ENCODE measurements at places on chromosomes 4 and X.
A peak's percentile ranks its signal among the peaks of the same experiment; 100 is the strongest.

- no peak for DNase-seq
Measured at GRCh38 chrX:55056820-55057674, 17.8 kb upstream of the PAGE2B start.

GRCh38 chr4:184472614-184473498 lies 1.5 kb downstream of the IRF2 start:
- DNase-seq = peak; percentile 68

DNA sequence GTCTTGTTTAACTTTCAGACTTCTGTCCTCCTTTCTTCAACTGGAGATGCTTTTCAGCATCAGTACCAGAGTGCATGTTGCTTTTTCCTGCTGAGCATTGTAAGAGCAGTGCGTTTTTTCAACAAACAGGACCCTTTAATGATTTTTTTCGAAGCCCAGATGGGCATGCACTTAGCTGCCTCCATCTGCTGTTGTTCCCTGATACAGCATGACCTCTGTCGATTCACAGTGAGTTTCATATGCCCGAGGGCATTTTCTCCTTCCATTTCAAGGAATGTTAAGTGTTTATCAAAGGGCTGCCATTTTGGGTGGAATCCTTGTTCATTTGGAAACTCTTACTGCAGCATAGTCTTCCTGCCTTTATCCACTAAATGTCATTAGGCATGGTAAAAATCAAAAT lies 428.6 kb downstream of the DTHD1 start:
- no peak for DNase-seq

GRCh38 chrX:137852502-137852901 lies 286.6 kb downstream of the ZIC3 start:
- no peak for DNase-seq

- no peak for DNase-seq
Measured at GRCh38 chr4:125131891-125132680, 182.7 kb upstream of the FAT4 start.

- no peak for DNase-seq
Measured at GRCh38 chr4:83139514-83140156, 25.1 kb upstream of the PLAC8 start.

GRCh38 chr4:139523076-139523475 lies 32.9 kb downstream of the SETD7 start:
- no peak for DNase-seq

GRCh38 chr4:23584024-23584423 lies 305.8 kb downstream of the PPARGC1A start:
- no peak for DNase-seq

GRCh38 chrX:40068048-40068447 lies 29.7 kb downstream of the BCOR start:
- DNase-seq = no peak

DNA sequence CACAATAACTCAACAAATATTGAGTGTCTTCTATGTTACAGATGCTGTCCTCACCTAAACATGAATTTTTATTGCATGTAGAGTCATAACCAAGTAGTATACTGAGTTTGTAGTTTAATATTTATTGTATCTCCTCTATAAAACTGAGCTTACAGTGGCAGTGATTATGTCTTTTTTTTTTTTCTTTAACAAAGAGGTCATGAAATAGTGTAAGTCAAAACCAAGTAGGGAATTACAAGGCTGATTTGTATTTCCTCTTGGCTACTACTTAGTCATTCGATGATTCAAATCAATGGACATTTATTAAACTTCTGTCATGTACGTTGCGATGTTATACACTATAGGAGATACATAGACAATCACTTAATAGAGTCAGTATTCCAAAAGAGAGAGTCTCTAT lies 48.4 kb downstream of the IL15 start:
- no peak for DNase-seq

GRCh38 chrX:46727441-46727840 lies 31.5 kb downstream of the SLC9A7 start:
- DNase-seq = no peak

GRCh38 chrX:28922106-28922505 lies 334.9 kb downstream of the IL1RAPL1 start:
- DNase-seq = no peak

GRCh38 chr4:1559896-1560650 lies 124.0 kb downstream of the FAM53A start:
- DNase-seq = no peak

GRCh38 chr4:97589481-97590196 lies 553.6 kb downstream of the STPG2 start:
- DNase-seq = no peak
